ENCODE measurements at places on chromosomes 4 and X.

DNA sequence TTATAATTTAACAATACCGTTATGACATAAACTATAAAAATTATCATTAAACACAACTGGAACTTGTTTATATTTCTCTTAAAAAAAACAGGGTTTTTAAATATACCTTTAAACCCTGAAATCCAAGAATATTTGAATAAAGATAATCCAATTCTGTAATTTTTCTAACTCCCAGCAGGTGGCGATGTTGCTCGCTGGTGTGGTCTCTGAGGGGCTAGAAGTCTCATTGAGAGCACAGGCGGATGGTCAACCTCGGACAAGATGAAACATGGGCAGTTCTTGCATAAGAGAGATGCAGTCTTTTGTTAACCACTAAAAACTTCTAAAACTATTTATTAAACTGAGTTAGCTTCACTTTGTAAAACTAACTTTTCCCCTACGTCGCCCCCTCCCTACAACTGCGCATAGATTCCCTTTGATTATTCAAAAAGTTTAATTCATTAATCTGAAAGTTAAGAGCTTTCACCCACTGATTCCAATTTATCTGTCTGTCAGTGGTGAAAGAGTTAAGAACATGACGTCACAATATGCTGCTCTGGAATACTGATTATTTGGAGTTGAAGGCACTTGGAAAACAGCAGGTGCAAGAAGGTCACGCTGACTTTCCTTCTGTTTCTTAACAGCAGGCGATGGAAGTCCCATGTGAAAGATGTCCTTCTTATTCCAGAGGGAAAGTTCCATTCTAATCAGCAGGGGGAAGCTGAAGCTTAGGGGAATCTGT lies 29.5 kb downstream of the DMP1 start:
- no peak for DNase-seq

DNA sequence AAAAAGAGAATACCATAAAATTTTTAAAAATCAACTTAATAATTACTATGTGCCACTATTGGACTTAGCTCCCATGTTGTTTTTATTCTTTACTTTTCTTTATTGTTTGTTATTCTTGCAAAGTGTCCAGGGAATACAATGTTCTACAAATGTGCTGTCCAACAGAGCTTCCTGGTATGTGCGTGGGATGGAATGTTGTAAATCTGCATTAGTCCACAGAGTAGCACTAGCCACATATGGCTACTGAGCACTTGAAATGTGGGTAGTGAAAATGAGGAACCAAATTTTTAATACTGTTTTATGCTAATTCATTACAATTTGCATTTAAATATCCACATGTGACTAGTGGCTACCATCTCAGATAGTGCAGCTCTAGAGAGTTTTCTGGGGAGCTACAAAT lies 14.3 kb upstream of the CORIN start:
- no peak for DNase-seq

GRCh38 chrX:119753639-119754257 lies 4.6 kb upstream of the SOWAHD start:
- no peak for DNase-seq

DNA sequence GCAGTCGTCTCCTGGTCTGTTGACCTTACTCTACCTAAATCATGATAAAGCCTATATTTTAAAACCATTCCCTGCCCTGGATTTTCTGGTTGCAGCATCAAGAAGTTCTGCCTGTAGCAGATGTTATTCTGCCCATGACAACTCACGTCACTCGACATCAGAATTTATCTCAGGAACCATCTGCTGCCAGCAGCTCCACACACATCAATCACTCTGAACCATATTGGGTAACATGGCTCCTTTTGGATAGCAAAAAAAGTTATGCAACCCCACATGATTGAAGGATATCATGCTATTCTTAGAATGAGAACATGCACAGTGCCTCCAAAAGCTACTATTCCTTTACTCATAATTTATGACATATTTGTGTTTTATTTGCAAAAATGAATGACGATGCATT lies 341.4 kb downstream of the DHRSX start:
- no peak for DNase-seq

GRCh38 chr4:137674066-137674465 lies 141.8 kb upstream of the PCDH18 start:
- no peak for DNase-seq

DNA sequence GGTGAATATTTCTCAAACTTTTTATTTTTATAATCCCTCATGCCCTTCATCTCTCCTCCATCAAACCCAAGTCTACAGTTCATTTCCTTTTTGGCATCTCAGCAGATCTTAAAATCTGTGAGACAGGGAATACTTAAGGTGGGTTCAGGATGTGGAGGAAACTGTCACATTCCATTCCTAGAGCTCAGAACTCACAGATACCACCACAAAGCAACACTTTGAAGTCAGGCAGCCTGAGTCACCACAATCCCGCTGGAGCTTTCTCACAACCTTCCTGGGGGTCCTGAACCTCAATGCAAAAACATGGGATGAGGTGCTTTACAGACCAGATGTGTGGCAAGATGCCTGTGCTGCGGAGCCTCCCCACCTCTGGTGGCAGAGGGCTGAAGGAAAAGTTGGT lies 63.2 kb downstream of the HHIP start:
- no peak for DNase-seq

DNA sequence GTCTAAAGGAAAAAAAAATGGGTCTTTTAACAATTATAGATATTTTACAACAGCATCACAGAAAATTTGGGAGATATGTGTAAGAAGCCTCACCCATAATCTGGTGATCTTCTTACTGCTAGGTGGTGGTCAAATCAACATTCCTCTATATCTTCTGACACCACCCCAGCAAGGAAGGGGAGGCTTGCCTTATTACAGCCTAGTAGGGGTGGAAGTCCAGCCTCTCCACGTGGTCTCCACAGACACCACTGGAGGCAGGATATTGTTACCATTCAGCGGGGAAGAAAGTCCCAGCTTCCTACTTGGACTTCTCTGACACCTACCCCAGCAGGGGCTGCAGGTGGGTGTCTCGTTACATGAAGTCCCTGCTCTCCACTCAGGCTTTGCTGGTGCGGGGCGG lies 28.7 kb downstream of the PRPS1 start:
- DNase-seq = no peak

DNA sequence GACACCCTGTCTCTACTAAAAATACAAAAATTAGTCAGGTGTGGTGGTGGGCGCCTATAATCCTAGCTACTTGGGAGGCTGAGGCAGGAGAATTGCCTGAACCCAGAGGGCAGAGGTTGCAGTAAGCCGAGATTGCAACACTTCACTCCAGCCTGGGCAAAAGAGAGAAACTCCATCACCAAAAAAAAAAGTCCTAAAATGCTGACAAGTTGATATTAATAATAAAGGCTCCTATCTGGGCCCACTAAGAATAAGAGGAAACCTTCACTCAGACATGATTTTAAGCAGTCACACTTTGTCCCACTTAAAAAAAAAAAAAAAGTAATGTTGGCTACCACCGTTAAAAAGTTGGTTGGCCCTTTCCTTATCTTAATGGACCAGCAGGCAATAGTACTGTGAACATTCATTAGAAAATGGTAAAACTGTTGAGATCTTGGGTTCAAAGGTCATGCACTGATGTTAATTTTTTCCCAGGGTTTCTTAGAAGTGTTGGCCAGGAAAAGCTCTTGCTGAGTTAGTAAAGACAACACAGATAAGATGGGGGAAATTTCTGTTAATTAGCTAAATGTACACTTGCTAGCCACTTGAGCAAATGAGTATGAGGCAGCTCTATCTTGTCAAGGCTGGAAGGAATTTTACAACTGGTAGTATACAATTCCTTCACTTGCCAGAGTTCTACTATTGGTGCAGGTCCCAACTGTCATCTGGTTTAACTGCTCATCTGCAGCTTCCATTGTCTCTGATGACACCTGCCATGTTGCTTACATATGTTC lies 43.6 kb upstream of the BMP2K start:
- no peak for DNase-seq

DNA sequence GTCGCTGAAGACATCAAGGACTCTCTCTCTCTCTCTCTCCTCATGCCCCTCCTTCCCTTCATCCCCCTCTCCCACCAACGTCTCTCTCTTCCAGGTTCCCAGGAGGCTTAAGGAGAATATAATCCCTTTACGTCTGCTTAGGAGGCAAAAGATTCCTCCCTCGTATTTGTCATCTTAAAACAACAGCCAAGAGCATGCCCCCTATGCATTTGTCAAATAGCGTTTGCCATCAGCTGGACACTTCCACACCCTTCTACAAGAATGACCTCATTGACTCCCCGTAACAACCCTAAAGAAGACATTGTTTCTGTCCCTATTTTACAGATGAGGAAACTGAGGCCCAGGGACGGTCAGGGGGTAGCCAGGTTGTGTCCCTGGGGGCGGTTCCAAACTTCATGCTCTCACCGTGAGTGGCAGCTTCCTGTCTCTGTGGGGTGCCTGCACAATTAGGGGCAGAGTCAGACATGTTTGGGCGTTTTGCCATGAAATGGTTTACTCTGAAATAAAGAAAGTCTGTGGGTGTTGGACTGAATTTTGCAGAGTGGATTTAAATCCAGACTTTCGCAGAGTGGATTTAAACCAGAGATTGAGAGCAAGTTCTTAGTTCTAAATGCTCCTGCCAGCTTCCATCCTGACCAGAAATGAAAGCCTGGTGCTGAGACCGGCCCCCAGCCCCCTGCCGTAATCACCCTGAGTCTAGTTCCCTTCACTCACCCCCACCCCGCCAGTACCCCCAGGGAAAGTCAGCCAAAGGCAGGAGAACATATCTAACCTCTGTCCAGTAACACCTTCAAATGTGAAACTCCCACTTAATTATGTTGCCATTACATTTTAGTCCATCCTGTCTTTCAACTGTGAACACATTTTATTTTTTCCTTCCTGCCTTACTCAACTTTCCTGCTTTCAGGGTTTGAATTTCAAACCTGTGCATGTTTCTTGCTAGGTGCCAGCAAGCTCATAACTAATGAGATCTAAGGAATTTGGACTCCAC lies 44.3 kb upstream of the TBL1X start:
- no peak for DNase-seq

GRCh38 chrX:71994601-71995000 lies 84.0 kb downstream of the NHSL2 start:
- no peak for DNase-seq

GRCh38 chrX:67568769-67569168 lies 24.9 kb downstream of the AR start:
- DNase-seq = no peak

GRCh38 chr4:35711127-35711526 lies 533.2 kb downstream of the ARAP2 start:
- no peak for DNase-seq

- DNase-seq = no peak
Measured at GRCh38 chr4:35918491-35918977, 325.8 kb downstream of the ARAP2 start.

- DNase-seq = no peak
Measured at GRCh38 chr4:159476886-159477285, 374.0 kb downstream of the RAPGEF2 start.

GRCh38 chrX:152943826-152944225 lies 46.0 kb downstream of the ZNF185 start:
- no peak for DNase-seq

GRCh38 chr4:84917869-84918600 lies 48.5 kb downstream of the WDFY3 start:
- no peak for DNase-seq

DNA sequence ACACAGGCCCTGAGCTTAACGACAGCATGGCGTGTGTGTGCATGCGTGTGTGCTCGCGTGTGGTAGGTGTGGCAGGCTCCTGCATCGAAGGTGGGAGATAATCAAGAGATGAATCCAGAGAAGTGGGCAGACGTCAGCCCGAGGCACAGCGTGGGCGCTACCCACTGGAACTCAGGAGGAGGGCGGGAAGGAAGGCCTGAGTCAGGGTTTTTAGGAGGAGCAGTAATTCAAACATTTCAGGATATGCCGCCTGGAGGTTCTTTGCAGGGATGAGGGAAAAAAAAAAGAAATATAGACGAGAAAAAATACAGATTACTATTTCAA lies 66.3 kb upstream of the STX18 start:
- DNase-seq = no peak

DNA sequence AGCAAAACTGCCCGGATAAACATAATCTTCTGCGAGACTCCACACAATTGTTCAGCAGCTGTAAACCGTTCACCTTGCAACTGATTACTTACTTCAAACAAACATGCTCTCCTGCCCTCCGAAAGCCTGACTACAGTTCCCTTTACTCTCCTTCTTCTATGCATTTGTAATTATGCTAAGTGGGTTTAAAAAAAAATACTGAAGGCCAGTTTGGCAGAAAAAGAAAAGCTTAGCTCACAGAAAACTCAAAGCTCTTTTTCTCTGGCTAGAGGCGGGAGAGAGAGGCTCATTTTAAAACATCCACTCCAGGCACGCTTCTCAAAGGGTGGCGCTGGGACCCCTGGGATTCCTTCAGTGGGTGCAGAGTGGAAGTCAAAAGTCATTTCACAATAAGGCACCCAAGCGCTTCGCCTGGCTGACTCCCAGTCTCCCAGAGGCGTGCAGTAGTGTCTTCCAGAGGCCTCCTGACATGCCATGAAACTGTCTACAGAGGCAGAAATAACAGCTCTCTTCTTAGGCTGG lies 1.9 kb downstream of the DHRSX start:
- DNase-seq = no peak

DNA sequence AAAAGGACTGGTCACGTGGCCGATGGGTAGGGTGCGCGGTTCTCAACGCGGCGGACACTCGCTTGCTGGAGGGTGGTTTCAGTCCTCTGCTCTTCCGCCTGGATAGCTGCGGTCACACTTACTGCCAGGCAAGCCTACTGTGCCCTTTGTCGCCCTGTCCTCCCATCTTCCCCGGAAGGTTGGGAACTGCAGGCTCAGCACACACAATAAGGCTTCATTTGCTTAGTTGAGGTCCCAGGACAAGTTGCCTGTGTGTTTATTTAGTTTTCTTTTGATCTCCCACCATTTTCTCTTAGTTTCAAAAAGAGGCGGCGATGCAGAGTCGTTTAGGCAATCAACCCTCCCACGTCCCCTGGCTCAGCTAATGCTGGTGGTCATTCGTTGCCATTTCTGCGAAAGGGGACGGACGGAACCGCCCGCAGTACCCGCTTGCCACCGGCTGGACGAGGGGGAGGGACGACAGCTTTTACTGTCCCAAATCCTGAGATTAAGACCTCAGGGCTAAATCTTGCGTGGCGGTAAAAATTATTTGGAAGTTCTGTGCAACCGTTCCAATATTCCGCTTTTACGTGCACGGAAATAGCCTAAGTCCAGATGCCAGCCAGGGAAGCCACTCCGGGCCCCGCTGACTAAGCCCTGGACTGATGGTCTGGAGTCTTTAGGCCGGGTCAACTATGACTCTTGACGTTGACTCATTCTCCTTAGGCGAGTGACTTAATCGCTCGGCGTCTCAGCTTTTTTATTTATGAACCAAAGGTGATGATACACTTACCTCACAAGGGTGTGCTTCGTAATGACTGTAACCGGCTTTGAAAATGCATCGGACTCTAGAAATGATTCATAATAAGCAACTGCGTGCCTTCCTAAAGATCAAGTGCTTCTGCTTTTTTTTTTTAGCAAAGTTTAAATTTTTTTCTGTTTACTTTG lies 671 bp upstream of the EIF4E start:
- DNase-seq = peak; percentile 4

DNA sequence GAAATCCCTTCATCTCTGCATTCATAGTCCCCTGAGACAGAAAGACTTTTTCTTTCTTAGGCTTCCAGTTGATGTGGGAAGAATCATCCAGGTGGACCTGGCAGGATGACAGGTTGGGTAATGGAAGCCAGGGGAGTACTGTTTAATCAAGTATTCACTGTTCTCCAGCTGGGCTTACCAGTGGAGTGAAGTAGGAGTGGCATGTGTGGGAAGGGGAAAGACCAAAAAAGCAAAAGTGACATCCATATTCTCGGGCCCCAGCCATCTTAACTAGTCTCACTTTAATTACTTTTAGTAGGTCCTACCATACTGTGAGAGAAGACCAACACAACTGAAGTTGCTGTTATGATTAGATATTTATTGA lies 18.5 kb downstream of the VSIG4 start:
- no peak for DNase-seq
